ENCODE measurements at places on chromosomes 6 and 20. TPM values are rescaled to one million over a fixed set of nuclear protein-coding genes. Genes with fewer than 3 reads are reported as not detected.

DNA sequence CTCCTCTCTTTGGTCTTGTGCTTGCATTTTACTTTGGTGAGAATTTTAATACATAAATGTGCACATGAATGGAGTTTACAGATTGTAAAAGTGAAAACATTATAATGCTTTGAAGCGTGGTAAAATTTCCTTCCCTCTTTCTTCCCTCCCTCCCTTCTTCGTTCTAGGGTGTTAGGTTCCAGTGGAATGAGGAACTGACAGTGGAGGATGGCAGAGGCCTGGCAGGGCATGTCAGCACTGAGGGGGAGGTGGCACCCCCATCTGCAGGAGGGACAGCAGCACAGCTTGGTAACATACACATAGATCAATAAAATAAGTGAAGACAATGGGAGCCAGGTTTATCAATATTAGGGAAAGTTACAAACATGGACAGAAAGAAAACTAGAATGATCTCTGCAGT lies 47.5 kb downstream of the RNASET2 start:
- no peak overlapping the region for H3K27ac ChIP-seq
- no peak overlapping the region for H3K4me3 ChIP-seq
- H3K36me3 ChIP-seq, result no peaks in the 10 kb centered on the region

GRCh38 chr6:44061375-44062104 lies 65.7 kb downstream of the MRPL14 start:
- no peaks in the 10 kb centered on the region for H3K36me3 ChIP-seq
- DNase-seq, result no peak
- H3K4me1 ChIP-seq, result no peaks in the 10 kb centered on the region
- H3K4me3 ChIP-seq, result no peak overlapping the region

Gene PHACTR3
- not detected for total RNA-seq

- no peak overlapping the region for H3K27ac ChIP-seq
- DNase-seq, result no peak
These were observed 19.6 kb downstream of the CYB5R4 start for GRCh38 chr6:83878902-83879644.

- no peaks in the 10 kb centered on the region for H3K36me3 ChIP-seq
- no peaks in the 10 kb centered on the region for H3K27me3 ChIP-seq
- no peak overlapping the region for H3K27ac ChIP-seq
- H3K4me3 ChIP-seq, result no peak overlapping the region
- DNase-seq, result no peak
- H3K4me1 ChIP-seq, result no peaks in the 10 kb centered on the region
These were observed 35.4 kb upstream of the PHACTR2 start for GRCh38 chr6:143642403-143642802.

Gene STMND1
- total RNA-seq, result not detected

GRCh38 chr6:118240878-118241528 lies 307.1 kb upstream of the PLN start:
- H3K27ac ChIP-seq, result no peak overlapping the region
- no peak overlapping the region for H3K4me3 ChIP-seq
- DNase-seq, result no peak
- H3K27me3 ChIP-seq, result no peaks in the 10 kb centered on the region
- H3K4me1 ChIP-seq, result no peaks in the 10 kb centered on the region
- no peaks in the 10 kb centered on the region for H3K36me3 ChIP-seq

Gene MATN4
- 0.22 TPM for total RNA-seq

DNA sequence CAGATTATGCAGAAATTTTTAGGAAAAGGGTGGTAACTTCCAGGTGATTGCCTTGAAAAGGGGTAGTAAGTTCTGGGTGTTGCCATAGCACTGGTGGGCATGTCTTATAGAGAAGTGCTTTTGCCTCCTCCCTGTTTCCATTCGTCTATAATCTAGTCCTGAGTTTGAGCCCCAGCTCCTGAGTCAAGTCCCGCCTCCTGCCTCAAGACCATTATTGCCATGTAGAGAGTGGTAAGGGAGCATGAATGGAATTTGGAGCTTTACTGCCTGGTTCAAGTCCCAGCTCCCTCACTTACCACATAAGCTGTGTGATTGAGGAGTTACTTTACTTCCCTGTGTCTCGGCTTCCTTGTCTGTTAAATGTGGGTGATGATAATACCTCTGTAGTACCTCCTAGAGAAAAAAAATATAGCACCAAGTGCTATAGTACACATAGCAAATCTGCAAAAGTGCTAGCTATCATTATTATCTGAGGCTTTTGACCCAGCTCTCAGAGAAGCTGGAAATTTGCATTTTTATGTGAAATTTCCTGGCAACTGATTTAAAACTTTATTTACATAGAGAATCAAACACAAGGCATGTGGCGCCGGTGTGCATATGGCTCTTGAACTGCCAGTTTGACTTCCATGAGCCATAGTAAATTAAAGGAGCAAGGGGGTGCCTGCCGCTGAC lies 36.0 kb downstream of the TGM6 start:
- H3K27me3 ChIP-seq, result peaks cover 2% of the 10 kb centered on the region
- H3K4me1 ChIP-seq, result no peaks in the 10 kb centered on the region
- no peak overlapping the region for H3K4me3 ChIP-seq
- no peaks in the 10 kb centered on the region for H3K36me3 ChIP-seq

GRCh38 chr20:33670715-33671499 lies 3.3 kb downstream of the NECAB3 start:
- peaks cover 36% of the 10 kb centered on the region for H3K4me1 ChIP-seq
- no peak overlapping the region for H3K27ac ChIP-seq
- no peak overlapping the region for H3K4me3 ChIP-seq
- H3K36me3 ChIP-seq, result no peaks in the 10 kb centered on the region
- no peaks in the 10 kb centered on the region for H3K27me3 ChIP-seq

- H3K4me3 ChIP-seq, result no peak overlapping the region
- H3K27ac ChIP-seq, result no peak overlapping the region
- H3K4me1 ChIP-seq, result no peaks in the 10 kb centered on the region
- no peaks in the 10 kb centered on the region for H3K36me3 ChIP-seq
- no peak for DNase-seq
These were observed 79.5 kb downstream of the ERMARD start for GRCh38 chr6:169830876-169831275.

Gene ID4
- not detected for total RNA-seq

DNA sequence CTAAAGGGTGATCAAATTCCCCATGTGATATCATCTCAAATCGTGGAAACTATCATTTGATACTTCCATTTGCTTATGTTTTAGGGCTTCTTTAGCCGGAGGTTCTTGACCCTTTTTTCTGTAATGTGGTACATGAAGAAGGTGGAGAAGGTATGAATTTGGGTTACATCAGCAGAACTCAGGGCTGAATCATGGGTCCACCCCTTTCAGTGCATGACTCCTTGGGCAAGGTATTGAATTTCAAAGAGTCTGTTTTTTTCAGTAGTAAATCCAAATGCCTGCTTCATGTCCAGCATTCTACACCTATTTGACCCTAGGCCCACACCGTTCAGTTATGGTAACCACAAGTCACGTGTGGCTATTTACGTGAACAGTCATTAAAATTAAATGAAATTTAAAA lies 30.6 kb upstream of the QKI start:
- no peaks in the 10 kb centered on the region for H3K36me3 ChIP-seq
- H3K27me3 ChIP-seq, result no peaks in the 10 kb centered on the region
- no peak overlapping the region for H3K27ac ChIP-seq
- no peaks in the 10 kb centered on the region for H3K4me1 ChIP-seq
- DNase-seq, result no peak
- no peak overlapping the region for H3K4me3 ChIP-seq

GRCh38 chr6:13289789-13290318 lies 38.5 kb downstream of the TBC1D7 start:
- peaks cover 10% of the 10 kb centered on the region for H3K36me3 ChIP-seq
- H3K4me3 ChIP-seq, result no peak overlapping the region
- no peaks in the 10 kb centered on the region for H3K27me3 ChIP-seq
- DNase-seq, result no peak

DNA sequence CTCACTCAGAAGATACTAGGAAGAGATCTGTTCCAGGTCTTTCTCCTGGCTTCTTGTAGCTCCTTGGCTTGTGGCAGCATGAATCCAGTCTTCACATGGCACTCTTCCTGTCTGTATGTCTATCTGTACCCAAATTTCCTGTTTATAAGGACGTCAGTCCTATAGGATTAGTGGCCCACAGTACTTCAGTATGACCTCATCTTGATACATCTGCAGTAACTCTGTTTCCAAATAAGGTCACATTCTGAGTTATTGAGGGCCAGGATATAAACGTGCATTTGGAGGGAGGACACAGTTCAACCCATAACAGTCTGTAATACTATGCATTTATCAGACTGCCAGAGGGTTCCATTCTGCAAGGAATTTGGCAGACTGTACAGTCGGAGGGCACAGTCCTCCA lies 57.6 kb upstream of the DYNLRB1 start:
- no peak for DNase-seq
- no peak overlapping the region for H3K4me3 ChIP-seq
- H3K36me3 ChIP-seq, result peaks cover 33% of the 10 kb centered on the region
- no peaks in the 10 kb centered on the region for H3K4me1 ChIP-seq
- H3K27ac ChIP-seq, result no peak overlapping the region

DNA sequence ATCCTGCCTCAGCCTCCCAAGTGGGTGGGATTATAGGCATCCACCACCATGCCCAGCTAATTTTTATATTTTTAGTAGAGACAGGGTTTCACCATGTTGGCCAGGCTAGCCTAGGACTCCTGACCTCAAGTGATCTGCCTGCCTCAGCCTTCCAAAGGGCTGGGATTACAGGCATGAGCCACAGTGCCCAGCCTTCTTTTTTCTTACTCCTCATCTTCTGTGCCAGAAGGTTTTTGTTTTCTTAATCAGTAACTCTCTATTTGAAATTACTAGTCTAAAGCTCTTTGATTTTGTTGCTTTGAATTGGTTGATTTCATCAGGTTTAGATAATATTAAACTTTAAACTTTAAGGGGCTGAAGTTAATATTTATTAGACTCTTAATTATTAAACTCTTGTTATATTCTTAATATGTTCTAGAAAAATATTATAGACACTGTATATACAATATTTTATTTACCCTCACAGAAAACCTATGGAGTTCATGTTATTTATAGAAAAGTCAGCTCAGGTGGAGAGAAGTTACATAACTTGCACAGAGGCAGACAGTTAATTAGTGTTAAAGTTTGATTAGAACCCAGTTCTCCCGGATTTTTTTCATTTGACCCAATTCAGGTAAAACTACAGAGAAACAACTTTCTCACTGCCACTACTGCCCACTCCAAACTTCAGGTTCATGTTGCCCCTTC lies 177.4 kb upstream of the SGK1 start:
- no peaks in the 10 kb centered on the region for H3K4me1 ChIP-seq
- no peak for DNase-seq
- H3K36me3 ChIP-seq, result no peaks in the 10 kb centered on the region
- no peaks in the 10 kb centered on the region for H3K27me3 ChIP-seq
- H3K4me3 ChIP-seq, result no peak overlapping the region

Gene SLC52A3
- not detected for total RNA-seq

DNA sequence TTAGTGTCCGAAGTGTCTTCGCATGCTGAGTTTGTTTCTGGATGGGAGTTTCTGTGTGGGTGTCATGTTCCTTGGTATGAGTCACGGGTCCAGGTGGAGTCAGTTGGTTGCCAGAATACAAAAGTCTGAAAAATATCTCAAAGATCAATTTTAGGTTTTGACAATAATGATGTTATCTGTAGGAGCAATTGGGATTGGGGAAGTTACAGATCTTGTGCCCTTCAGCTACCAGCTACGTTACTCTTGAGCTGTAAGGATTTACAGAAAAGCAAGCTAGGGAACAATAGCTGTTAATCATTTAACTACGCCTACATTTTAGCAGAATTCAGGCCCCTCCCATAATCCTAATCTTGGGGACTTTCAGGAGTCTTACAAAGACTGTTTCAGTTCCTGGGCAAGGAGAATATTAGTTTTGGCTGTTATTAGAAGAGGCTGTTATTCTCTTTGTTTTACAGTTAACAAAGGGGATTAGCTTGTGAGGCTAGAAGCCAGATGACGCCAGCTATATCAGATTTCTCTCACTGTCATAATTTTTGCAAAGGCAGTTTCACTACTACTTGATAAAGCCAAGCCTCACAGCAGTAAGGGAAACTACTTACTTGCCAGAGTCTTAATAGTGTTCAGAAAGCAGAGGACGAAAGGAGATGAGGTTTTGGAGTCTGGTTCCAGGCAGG lies 15.4 kb upstream of the SLC22A16 start:
- DNase-seq, result no peak
- peaks cover 4% of the 10 kb centered on the region for H3K27me3 ChIP-seq
- H3K4me1 ChIP-seq, result no peaks in the 10 kb centered on the region
- H3K4me3 ChIP-seq, result no peak overlapping the region

Gene JPH2
- not detected for total RNA-seq

DNA sequence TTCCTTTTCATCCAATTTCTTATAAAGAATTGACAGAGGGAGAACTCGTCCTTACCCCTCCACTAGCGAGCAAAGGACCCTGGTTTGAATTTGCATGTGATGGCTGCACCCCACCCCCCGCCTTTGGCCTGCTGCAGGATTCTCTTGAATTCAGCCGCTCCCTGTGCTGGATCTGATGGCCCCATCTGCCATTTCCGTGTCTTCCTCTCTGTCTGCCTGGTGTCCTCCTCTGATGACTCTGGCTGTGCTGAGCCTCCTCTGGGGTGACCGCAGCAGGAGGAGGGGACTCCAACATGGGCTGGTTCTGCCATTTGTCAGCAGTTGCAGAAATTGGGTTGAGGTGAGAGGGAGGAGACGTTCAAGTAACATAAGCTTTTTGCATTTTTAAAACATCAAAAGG lies 188.8 kb downstream of the DLL1 start:
- H3K4me3 ChIP-seq, result no peak overlapping the region
- no peaks in the 10 kb centered on the region for H3K4me1 ChIP-seq
- no peak for DNase-seq
- no peaks in the 10 kb centered on the region for H3K36me3 ChIP-seq
- H3K27ac ChIP-seq, result no peak overlapping the region

DNA sequence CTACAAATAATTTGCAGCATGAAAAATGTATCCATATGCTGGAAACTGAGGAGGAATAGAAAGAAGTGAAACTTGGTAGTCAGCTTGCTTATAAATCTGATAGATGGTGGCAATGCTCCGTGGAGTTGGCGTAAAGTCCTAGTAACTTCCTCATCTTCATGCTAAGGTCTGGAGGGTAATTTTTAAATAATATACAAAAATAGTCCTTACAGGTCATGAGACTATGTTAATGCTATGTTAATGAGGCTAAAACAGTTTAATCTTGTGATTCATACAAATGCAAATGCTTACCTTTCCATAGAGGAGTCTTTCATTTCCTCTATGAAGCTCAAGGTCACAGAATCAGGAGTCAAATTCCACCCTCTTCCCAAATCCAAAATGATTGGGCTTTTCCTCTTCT lies 9.4 kb upstream of the CRIP3 start:
- H3K4me3 ChIP-seq, result no peak overlapping the region
- no peaks in the 10 kb centered on the region for H3K27me3 ChIP-seq
- no peak overlapping the region for H3K27ac ChIP-seq
- DNase-seq, result no peak

DNA sequence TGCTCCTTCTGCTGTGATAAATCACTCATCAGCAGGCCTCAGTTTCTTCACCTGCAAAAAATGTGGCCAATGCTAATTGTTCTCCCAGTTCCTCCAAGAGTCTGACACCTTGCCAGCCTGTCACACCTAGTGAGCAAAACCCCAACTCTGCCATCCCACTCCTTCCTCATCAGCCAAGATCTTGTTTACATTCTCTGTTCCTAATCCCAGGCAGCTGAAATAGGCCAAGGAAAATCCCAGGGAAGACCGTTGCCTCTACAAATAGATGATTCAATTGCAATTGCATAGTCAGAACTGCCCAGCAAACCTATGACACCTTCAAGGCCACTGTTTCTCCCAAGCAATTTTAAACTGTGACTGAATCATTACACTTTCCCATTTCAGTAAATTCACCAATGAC lies 78.7 kb downstream of the GMDS start:
- peaks cover 11% of the 10 kb centered on the region for H3K4me1 ChIP-seq
- H3K27ac ChIP-seq, result no peak overlapping the region
- no peak overlapping the region for H3K4me3 ChIP-seq
- no peak for DNase-seq
- H3K36me3 ChIP-seq, result no peaks in the 10 kb centered on the region

- no peaks in the 10 kb centered on the region for H3K27me3 ChIP-seq
- no peaks in the 10 kb centered on the region for H3K4me1 ChIP-seq
- no peaks in the 10 kb centered on the region for H3K36me3 ChIP-seq
- no peak overlapping the region for H3K27ac ChIP-seq
These were observed 168.6 kb upstream of the GGTLC1 start for GRCh38 chr20:24157213-24157612.

Data from CD8-positive, alpha-beta memory T cell (primary cell).